ENCODE measurements at places on chromosomes 16 and 17.

DNA sequence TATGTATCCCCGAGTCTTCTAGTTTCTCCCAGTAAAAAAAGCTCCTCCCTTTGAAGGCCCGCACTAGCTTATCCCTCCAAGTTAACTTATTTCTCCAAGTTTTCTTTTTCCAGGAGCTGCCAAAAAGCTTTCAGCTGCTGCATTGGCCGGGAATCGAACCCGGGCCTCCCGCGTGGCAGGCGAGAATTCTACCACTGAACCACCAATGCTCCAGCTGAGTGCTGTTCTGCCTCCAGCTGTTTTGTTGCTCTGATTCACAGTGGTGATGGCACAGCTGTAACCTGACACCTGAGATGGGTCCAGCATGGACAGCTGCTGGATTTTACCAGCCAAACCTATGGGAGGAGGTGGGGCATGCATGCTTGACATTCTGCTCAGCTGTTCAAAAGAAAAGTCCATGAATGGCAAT, 22.1 kb downstream of the VAC14 start:
- DNase-seq, result no peak

- no peak for DNase-seq
Observed at GRCh38 chr17:27905447-27906225, 12.5 kb upstream of the LYRM9 start.

DNA sequence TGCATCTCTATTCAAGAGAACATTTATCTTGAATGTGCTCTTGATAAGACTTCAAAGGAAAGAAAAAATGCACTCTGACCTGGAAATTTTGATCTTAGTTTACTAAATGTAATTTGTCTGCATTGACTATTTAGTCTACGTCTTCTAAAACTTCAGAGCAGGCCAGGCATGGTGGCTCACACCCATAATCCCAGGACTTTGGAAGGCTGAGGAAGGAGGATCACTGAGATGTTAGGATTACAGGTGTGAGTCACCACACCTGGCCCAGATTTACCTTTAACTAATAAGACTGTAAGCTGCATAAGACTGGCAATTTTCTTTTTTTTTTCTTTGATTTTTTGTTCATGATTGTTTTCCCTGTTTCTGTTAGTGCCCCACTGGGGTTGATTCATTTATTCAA, 18.8 kb upstream of the CIITA start:
- DNase-seq, result no peak

DNA sequence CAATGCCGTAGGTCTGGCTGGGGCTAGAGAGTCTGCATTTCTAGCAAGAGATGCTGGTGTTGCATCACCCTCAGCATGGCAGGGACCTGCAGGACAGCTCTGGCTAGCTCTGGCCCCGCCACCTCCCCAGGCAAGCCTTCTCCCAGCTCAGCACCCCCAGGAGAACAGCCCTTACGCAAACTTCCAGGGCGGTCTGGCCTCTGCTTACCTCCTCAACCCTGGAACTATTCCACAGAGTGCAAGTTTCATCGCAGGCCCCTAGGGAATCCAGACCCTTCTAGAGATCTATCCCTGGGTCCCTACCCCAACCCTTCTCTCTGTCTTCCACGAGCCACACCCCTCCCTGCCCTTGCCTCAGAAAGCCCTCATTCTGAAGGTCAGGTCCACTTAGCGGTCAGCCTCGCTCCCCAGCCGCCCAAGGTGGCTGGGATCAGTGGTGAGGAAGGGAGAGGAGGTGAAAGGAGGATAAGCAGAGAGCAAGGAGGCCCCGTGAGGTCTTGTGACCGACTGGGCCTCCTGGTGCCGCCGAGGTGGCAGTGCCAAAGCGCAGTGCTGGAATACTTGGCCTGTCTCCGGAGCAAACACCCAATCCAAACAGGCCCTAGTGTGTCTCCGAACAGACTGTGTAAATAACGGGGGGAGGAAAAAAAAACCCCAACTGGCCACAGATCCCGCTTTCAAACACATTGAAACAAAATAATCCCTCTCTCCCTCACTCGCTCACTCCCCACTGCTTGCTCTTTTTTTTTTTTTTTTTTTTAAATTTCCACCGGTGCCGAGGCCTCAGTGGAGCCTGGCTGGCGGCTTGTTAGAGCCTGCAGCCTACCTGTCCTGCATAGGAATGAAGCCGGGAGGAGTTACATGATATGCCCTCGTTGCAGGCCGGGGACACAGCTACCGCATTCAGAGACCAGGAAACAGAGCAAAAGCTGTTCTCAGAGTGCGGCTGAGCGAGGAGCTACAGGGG, 380.9 kb downstream of the SOX9 start:
- peak; percentile 71 for DNase-seq

- DNase-seq, result no peak
Observed at GRCh38 chr16:78048319-78048718, 26.0 kb downstream of the CLEC3A start.

DNA sequence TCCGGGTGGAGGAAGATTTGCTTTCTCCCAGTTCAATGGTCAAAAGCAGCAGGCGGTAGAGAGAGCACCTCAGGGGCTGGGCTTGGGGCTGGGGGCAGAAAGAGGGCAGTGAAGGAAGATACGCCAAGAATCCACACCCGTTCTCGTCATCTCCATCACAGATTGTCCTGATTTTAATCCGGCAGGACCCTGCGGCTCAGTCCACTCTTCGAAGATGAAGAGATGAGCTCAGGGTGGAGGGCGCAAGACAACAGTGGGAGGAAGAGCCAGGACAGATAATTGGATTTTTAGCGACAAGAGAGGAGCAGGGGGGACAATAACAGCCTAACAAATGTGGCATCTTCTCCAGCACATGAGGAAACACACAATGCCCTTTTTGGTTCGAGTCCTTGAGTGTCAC, 165.9 kb downstream of the SDK2 start:
- DNase-seq, result no peak

- no peak for DNase-seq
Observed at GRCh38 chr16:49016461-49016860, 265.2 kb downstream of the CBLN1 start.

DNA sequence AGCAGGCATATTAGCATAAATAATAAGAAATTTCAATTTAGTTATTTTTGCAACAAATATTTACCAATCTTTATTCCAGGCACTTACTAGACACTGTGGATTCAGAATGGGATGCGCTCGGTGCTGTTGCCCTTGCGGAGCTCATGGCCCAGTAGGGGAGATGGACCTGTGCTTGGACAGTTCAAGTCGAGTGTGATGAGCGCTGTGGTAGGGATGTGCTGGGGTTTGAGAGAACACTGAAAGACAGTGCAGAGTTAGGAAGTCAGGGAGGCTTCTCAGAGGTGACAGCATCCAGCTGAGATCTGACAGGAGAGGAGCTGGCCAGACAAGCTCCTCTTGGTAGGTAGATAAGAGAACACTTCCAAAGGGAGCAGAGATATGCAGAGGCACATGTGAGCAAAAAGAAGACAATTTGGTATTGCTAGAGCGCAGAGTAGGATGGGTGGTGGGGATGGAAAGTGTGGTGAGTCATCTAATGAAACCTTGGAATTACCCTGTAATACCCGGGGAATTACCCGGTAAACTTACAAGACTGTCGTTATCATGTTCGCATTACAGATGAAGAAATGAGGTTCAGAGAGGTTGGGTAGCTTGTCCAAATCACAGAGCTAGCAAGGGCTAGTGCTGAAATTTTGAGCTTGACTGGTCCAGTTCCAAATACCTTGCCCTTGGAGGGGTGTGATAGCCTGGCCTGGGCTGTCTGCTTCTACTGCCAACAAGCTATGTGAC, 298.1 kb upstream of the N4BP1 start:
- DNase-seq, result no peak

DNA sequence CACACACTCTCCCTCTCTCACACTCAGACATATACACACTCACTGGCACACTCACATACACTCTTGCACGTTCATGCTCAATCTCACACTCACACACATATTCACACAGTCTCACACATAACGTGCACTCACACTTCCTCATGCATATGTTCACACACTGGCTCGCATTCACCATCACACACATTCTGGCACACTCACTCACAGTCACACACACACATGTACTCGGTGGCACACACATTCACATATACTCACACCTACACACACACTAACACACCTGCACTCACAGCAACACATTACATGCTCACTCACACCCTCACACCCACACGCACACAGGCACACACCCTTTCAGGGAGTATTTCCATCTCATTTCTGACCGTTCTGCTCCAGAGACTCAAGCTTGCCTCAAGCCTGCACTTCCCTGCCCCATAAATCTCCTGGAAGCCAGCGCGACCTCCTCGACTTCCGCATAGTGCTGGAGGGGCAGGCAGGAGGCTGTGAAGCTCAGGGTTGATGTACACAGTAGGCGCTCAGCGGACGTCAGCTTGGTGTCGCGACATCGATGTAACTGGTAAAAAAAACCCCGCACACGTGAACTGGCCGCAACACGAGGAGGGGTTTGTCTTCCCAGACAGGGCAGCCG, 66.7 kb upstream of the FOXF1 start:
- no peak for DNase-seq

- no peak for DNase-seq
Observed at GRCh38 chr16:85104147-85104546, 8.1 kb downstream of the CIBAR2 start.

GRCh38 chr16:10240854-10241613, 58.8 kb upstream of the GRIN2A start:
- no peak for DNase-seq

- no peak for DNase-seq
Observed at GRCh38 chr17:81029859-81030258, 5.1 kb upstream of the BAIAP2 start.

GRCh38 chr17:65057531-65058090, 1.1 kb upstream of the GNA13 start:
- no peak for DNase-seq

DNA sequence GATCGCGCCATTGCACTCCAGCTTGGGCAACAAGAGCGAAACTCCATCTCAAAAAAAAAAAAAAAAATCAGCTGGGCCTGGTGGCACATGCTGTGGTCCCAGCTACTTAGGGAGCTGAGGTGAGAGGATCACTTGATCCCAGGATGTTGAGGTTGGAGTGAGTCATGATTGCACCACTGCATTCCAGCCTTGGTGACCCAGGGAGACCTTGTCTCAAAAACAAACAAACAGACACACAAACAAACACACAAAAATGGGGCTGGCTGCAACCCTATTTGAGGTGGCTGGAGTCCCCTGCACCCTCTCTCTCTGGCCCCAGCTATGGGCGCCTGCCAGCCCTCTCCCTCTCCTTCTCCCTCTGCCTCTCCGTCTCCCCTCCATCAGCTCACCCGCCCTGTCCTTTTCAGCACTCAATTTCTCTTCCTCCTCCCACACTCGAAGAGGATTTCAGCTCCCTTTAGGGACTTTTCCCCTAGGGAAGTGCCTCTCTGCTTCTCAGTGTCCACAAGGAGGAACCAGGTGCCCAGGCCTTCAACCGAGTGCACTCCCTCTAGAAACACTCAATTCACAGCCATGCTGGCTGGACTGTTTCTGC, 17.5 kb upstream of the TFAP4 start:
- DNase-seq, result no peak

GRCh38 chr16:20259541-20259940, 67.8 kb downstream of the GP2 start:
- DNase-seq, result no peak
